Lung microvascular endothelial cell (primary cell): ENCODE measurements at places on chromosomes 6 and 20.
A peak's percentile ranks its signal among the peaks of the same experiment; 100 is the strongest.

GRCh38 chr20:58407966-58408557, 19.0 kb downstream of the VAPB start:
- no peak for DNase-seq

DNA sequence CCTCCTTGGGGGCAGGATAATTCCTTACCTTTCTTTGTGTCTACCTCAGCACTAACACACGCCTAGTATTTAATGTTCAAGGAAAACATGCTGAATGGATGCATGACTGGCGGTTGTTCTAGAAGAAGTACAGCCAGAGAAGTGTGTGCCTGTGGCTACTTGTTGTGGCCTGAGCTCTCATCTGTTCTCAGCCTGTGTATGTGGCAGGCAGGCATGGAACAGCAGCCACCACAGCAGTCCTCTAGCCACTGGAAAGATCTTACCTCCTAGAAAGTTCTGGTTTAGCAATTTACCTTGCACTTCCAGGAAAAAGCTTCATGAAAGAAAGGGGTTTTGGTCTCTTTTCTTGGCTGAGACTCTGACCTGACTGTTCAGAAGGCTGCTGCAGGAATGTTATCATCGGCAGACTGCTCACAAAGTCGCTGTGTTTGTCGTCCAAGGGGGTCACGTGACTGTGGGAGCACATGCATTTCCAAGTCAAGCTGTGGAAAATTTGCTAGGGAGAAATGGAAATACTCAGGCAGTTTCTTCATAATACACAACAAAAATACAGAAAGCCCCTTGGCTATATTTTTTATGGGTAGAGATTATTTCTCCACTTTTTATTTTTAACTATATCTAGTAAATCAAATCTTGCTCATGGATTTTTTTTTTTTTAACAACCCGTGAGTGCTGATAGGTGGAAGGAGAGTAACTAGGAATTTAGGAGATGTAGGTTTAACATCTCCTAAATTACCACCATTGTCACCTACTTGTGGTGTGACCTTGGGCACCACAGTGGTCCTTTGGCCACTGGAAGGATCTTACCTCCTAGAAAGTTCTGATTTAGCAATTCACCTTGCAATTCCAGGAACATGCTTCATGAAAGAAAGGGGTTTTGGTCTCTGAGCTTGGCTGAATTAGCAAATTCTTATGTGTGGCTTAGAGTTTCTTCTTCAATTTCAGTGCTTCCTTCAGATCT, 110.8 kb upstream of the GPR6 start:
- no peak for DNase-seq

DNA sequence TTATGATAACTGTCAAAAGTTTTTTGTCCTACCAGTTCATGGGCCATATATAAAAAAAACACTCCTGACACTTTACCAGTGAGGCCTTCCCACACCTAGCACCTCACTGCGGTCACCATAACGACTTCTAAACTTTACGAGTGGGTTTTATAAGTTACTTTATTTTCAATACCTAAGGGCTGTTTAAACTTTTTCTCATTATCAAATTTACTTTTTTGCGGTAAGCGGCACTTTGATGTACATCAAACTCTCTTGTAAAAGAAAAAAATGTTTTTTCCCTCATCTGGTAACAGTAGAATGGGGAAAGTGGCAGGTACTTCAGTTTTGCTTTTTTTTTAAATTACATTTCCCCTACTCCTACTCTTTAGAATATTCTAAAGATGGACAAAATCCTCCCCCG, 36.2 kb downstream of the FYN start:
- DNase-seq = no peak

GRCh38 chr20:1390581-1391403, 2.1 kb downstream of the FKBP1A start:
- DNase-seq = peak; percentile 54

DNA sequence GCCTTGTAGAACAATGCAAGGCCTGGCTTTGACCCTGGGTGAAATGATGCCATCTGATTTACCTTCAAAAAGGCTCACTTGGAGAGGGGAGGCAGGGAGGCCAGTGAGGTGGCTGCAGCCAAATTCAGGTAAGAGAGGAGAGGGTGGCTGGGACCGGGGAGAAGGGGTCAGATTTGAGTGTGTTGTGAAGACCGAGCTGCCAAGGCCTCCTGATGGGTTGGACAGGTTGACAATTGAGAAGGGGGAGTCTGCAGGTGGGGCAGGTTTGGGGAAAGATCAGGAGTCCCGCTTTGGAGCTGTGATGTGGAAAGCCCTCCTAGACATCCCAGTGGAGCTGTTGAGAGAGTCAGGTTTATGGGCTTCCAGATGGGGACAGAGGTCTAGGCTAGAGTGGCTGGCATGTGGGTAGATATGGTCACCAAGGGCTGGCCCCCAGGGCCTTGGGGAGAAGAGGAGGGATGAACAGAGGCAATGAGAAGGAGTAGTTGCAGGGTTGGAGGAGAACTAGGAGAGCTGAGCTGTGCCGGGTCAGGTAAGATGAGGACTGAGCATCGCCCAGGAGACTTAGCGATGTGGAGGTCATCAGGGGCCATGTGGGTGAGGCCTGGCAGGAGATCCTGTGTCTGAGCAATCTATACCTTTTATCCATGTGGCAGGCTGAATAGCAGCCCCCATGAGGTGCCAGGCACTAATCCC, 70.5 kb upstream of the TOX2 start:
- DNase-seq = no peak

- DNase-seq = no peak
Observed at GRCh38 chr20:13868331-13868730, 83.5 kb downstream of the NDUFAF5 start.

DNA sequence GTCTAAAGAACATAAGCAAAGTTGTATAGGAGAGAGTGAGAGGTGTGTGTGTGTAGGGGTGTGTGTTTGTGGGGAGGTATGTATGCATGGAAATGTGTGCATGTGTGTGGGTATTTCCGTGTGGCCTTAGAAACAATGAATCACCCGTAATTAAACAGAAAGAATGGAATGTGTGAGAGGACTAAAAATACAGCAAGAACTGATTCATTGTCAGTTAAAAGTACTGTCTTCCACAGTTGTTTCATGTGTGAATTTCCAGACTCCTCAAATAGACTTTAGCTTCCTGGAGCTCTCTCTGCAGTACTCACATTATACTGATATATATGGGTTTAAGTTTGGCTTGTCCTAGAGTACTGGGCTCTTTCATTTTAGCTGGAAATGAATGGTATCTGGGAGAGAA, 145.7 kb downstream of the RIMS1 start:
- DNase-seq = peak; percentile 44

GRCh38 chr6:107348224-107348623, 111.1 kb downstream of the PDSS2 start:
- peak; percentile 15 for DNase-seq

DNA sequence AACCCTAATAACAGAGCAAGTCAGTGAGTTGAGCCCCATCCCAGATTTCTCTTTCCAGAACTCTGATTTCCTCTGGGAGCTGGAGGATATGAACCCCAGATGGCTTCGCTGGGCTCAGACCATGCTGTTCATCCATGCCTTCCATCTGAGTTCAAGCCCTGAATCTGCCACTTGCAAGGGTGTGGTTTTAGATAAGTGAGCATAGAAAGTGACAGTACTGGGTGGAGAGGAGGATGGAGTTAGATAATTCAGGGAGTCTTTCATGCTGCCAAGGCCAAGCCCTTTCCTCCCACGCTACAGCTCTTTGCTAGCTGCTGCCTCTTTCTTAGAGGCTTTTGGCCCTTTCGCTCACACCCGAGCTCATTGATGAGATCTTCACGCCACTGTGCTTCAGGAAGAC, 57.2 kb upstream of the MAFB start:
- DNase-seq = no peak

- DNase-seq = no peak
Observed at GRCh38 chr20:63288581-63289251, 4.3 kb upstream of the COL20A1 start.

DNA sequence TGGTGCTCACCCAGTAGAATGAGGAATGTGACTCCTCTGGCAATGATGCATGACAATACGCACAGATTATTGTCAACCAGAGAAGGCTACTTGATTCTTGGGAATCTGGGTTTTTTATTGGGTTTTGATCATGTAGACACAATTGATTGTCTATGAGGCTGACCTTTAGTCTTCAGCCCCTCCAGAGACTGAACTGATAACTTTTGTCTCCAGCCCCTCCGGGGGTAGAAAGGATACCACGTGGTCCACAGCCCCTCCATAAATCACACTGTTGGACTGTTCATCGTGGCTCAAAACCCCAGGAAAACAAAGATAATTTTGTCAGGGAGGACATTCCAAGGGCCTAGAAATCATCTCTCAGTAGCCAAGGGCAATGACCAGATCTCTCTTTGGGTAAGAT, 57.5 kb upstream of the ADGRF5 start:
- DNase-seq = no peak

- DNase-seq = peak; percentile 36
Observed at GRCh38 chr6:30378290-30378937, 33.5 kb downstream of the RPP21 start.

DNA sequence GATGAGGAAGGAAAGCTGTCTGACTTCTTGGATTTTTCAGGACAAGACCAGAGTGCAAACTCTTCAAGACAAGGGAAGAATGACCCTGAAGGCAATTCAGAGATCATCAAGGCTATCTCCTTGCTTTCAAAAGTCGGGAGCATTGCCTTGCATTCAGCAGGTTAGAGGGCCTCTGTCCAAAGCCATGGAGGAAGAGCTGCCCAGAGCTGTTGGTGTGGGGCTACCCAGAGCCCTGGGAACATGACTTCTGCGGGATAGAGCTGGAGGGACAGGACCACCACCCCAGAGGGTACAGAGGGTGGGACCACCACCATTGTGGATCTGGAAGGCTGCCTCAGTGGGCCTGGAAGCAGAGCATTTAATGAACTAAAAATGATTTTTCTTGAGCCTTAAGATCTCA, 5.2 kb upstream of the SRXN1 start:
- DNase-seq = no peak

DNA sequence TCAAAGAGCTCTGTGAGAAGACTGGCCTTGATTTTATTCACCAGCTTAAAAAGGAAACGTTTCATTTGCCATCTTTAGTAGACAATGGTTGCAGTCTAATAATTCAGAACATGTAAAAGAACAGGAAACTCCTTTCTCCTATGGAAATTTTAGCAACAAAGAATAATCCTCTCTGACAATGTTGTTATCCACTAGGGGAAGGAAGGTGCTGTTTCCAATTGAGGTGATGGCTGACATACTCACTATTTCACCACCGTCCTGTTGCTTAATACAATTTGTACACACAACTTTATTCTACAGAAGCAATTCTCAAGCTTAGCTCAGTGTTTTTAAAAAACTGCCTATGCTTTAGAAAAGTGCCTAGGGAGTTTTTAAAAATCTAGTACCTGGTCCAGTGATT, 192.7 kb downstream of the ARHGAP18 start:
- DNase-seq = peak; percentile 87

DNA sequence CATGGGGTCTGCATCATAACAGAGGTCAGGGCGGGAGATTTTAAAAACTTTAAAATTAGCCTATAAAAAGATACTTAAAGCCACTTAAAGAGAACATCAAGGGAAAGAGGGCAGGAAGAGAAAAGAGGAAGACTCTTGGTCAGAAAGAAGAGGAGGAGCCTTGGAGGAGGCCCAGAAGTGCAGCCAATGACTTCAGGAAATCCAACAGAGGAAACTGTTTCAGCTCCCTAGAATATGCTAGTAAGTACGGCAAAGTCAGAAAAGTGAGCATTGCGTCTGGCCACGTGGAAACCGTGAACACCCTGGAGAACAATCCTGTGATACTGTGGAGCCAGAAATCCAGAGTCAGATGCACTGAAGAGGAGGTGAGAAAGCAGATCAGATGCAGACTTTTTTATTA, 22.5 kb upstream of the NHSL1 start:
- DNase-seq = peak; percentile 65

- peak; percentile 84 for DNase-seq
Observed at GRCh38 chr6:163416557-163417253, 2.2 kb downstream of the QKI start.

GRCh38 chr6:16420337-16420714, 181.9 kb downstream of the GMPR start:
- DNase-seq = no peak

DNA sequence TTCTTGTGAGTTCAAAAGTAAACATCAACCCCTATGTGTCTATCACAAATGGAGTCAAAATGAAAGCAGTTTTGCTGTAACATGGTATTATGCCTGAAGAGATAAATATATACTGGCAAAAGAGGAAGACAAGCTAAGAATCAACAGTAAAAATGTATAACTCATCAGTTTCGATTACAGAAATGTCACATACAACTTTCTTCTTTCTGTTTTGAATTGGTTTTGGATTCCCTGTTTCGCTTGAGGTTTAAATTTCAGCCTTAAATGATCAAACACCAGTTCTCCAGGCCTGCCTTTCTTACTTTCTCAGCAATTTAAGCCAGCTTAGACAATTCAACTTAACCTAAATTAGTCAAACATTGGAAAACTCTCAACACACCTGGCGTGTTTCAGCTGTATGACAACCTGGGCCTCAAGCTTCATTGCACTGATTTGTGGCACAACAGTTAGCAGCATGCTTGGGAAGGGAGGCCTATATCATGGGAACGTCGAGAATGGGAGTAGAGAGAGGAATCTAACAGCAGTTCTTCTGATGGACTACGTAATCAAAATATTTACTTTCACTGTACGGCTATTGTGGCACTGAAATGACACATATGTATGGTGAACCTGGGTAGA, 51.9 kb upstream of the MARCKS start:
- DNase-seq = no peak

DNA sequence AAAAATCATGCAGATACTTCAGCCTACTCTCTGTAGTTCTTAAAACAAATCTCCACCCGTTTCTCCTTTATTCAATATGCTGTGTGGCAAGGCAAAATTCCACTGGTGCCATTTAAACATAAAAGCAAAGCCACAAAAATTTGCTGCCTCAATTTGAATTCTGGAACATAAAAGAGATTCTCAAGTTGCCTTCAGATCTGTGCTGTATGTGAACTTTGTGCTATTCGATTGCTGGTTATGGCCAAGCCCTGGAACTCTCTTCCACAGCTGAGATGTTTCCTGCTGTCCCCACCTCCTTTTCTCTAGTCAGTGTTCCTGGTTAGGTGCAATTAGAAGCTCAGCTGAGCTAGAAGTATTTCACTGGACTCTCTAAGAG, 395.3 kb upstream of the BTBD3 start:
- no peak for DNase-seq

DNA sequence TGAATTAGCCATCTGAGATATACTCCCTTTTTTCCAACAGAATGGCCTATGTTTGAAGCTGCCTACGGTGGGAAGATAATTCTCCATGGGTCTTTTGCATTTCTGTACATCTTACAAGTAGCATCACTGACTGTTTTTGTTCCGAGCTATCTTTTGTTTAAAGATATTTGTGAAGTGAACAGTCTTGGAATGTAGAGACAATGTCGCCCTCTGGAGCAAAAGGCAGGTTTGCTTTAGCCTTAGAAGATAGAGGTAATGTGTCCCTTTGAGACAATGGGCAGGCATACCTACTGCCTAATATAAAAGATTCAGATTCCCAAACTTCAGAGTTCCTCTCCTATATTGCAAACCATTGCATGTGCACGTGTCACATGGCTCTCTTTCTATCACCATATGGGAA, 347.8 kb upstream of the CNR1 start:
- no peak for DNase-seq

GRCh38 chr6:27279513-27280063, 32.1 kb downstream of the PRSS16 start:
- no peak for DNase-seq
